ENCODE measurements at places on chromosomes 6 and 20. TPM values are rescaled to one million over a fixed set of nuclear protein-coding genes. Genes with fewer than 3 reads are reported as not detected.

DNA sequence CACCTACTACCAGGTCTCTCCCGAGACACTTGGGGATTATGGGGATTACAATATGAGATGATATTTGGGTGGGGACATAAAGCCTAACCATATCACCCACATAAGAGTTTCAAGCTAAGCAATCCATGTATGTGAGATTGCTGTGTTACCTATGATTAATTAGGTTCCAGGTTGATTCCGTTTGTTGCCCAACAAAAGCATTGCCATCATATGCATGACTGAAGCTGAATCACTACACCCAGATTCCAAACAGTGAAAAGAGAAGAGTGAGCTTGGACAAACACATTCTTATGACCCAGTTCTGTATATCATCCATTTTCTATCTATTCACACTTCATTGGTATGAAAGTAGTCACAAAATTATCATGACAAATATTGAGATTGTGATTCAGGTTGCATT, 952.5 kb upstream of the MAN1A1 start:
- no peaks in the 10 kb centered on the region for H3K27me3 ChIP-seq
- H3K4me1 ChIP-seq = no peaks in the 10 kb centered on the region
- H3K27ac ChIP-seq = no peak overlapping the region
- no peaks in the 10 kb centered on the region for H3K36me3 ChIP-seq

GRCh38 chr6:126640921-126641320, 301.0 kb downstream of the CENPW start:
- no peak overlapping the region for H3K27ac ChIP-seq
- no peaks in the 10 kb centered on the region for H3K27me3 ChIP-seq
- H3K4me3 ChIP-seq = no peak overlapping the region
- H3K36me3 ChIP-seq = no peaks in the 10 kb centered on the region
- no peaks in the 10 kb centered on the region for H3K4me1 ChIP-seq

DNA sequence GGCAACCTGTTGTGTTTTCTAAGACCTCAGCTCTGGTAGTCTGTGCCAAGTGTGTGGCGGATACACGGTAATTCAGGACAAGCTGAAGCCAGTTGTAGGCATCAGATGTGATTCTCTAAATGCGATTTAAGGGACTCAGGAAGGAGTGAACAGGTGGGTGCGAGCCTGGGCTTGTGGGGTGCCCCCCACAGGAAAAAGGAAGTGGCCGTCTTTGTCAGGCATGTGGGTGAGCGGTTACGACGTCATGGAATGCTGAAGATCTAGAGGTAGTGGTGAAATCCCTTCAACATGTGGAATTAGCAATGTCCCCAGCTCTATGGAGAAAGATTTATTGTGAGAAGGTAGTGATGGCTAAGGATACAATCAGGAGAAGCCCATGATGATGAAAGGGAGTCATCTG, 95.1 kb upstream of the EXOC2 start:
- no peaks in the 10 kb centered on the region for H3K4me1 ChIP-seq
- H3K4me3 ChIP-seq = no peak overlapping the region
- H3K27me3 ChIP-seq = peaks cover 3% of the 10 kb centered on the region
- H3K27ac ChIP-seq = no peak overlapping the region

- no peak overlapping the region for H3K27ac ChIP-seq
- no peaks in the 10 kb centered on the region for H3K27me3 ChIP-seq
- H3K4me1 ChIP-seq = no peaks in the 10 kb centered on the region
- H3K4me3 ChIP-seq = no peak overlapping the region
- DNase-seq = no peak
- no peaks in the 10 kb centered on the region for H3K36me3 ChIP-seq
These were observed 303.3 kb upstream of the OPRM1 start for GRCh38 chr6:153735761-153736160.

DNA sequence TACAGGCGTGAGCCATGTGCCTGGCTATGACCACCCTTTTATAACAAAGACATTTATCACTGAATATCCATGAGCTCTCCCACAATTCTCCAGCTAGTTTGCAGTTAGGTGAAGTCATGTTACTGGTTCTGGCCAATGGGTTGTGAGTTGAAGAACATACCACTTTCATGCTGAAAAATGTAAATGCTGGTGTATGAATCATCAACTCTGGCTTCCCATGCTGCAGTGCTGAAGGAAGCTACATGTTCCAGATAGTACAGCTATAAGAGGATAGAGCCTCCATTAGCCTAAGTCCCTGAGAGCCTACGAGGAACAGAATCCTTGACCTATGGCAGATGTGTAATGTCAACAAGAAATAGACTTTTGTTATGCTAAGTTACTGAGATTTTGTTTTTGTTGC, 180.4 kb downstream of the BTBD9 start:
- H3K27me3 ChIP-seq = no peaks in the 10 kb centered on the region
- H3K27ac ChIP-seq = no peak overlapping the region
- H3K36me3 ChIP-seq = no peaks in the 10 kb centered on the region
- H3K4me1 ChIP-seq = no peaks in the 10 kb centered on the region
- no peak for DNase-seq

- no peak overlapping the region for H3K27ac ChIP-seq
- no peak for DNase-seq
- no peaks in the 10 kb centered on the region for H3K36me3 ChIP-seq
- peak overlapping the region; percentile 94 for H3K4me3 ChIP-seq
- H3K27me3 ChIP-seq = peaks cover 50% of the 10 kb centered on the region
- peaks cover 45% of the 10 kb centered on the region for H3K4me1 ChIP-seq
These were observed 3.4 kb upstream of the HEY2 start for GRCh38 chr6:125746019-125746414.

DNA sequence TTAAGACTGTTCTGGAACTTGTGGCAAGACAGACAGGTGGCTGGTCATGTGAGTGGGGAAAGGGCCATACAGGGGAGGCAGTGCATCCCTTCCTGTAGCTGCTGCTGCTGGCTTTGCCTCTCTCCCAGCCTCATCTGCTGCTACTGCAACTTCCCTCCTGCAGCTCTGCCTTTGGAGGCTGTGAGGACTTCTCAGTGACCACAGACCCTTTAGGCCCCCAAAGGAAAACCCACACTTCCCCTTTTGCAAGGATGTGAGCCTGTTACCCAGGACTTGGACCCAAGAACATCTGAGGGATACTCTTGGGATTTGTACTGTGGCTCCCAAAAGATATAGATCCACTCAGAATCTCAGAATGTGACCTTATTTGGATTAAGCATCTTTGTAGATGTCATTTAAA, 91.0 kb downstream of the TMEM170B start:
- no peak for DNase-seq
- peaks cover 2% of the 10 kb centered on the region for H3K27me3 ChIP-seq
- no peak overlapping the region for H3K27ac ChIP-seq
- H3K4me1 ChIP-seq = no peaks in the 10 kb centered on the region

GRCh38 chr20:23165964-23166363, 79.8 kb upstream of the CD93 start:
- H3K27me3 ChIP-seq = no peaks in the 10 kb centered on the region
- H3K4me3 ChIP-seq = no peak overlapping the region
- no peaks in the 10 kb centered on the region for H3K4me1 ChIP-seq
- no peaks in the 10 kb centered on the region for H3K36me3 ChIP-seq

- H3K27ac ChIP-seq = no peak overlapping the region
- H3K4me1 ChIP-seq = no peaks in the 10 kb centered on the region
These were observed 78.0 kb upstream of the SMIM8 start for GRCh38 chr6:87244380-87244779.

DNA sequence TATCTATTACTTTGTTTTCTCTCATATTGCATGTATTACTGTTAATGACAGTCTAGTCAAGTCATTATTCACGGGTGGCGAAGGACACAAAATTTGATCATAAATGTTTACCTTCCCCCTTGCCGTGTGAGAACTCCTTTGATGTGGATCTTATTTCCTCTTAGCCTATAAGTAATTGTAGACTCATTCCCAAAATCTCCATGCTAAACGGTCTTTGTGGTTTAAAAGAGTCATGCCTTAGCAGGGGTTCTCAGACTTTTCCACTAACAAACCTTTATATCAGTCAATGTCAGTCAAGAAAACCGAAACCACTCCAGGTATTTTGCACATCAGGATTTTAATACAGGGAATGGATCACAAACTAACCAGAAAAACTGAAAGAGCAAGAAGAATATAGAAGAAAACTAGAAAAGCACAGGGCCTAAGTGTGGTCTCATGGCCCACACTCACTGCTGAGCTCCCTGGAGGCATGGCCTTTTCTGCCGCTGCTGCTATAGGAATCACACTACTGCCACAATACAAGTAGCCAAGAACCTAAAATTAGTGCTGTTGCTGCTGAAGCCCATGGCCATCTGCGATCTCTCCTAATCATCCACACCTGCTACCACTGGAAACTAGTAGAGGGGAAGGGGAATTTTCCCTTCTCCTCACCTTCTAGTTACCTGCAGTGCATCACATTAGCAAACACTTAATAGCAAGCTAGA, 186.0 kb upstream of the POU3F2 start:
- H3K27me3 ChIP-seq = no peaks in the 10 kb centered on the region
- no peak overlapping the region for H3K27ac ChIP-seq
- no peak for DNase-seq
- H3K4me1 ChIP-seq = no peaks in the 10 kb centered on the region
- H3K4me3 ChIP-seq = no peak overlapping the region

DNA sequence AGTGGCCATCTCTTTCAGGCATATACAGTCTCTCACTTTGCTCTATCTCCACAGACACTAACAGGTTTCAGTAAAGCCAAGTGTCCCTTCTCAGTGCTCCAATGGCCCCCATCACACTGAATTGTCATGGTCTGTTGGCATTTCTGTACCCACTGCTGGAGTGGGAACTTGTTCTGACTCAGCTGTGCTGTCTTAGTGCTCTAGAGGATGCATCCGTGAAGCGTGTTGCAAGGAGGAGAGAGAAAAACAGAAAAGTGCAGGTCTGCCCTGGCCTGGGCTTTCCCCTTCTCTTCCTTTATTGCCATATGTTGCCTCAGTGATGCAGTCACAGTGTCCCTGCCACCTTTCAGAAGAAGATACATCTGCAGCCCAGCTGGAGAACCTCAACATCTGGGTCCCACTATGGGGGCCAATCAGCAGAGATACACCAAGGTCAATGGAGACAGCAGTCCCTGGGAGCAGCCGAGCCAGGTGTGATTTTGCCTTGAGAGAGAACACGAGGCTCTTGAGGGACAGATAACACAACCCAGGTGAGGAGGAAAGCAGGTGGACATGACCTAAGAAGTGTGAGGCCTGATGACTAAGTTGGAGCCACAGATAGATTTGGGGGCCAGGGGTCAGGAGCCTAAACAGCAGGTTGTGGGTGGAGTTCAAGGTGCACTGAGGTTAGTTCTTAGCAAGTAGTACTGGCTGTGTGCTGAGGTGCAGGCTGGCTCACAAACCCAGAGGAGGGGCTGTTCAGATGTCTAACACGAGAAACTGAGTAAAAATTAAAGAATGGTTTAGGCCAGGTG, 5.6 kb upstream of the PLCG1 start:
- no peak overlapping the region for H3K27ac ChIP-seq
- no peaks in the 10 kb centered on the region for H3K27me3 ChIP-seq
- peaks cover 31% of the 10 kb centered on the region for H3K4me1 ChIP-seq
- DNase-seq = no peak
- no peak overlapping the region for H3K4me3 ChIP-seq
- H3K36me3 ChIP-seq = no peaks in the 10 kb centered on the region

DNA sequence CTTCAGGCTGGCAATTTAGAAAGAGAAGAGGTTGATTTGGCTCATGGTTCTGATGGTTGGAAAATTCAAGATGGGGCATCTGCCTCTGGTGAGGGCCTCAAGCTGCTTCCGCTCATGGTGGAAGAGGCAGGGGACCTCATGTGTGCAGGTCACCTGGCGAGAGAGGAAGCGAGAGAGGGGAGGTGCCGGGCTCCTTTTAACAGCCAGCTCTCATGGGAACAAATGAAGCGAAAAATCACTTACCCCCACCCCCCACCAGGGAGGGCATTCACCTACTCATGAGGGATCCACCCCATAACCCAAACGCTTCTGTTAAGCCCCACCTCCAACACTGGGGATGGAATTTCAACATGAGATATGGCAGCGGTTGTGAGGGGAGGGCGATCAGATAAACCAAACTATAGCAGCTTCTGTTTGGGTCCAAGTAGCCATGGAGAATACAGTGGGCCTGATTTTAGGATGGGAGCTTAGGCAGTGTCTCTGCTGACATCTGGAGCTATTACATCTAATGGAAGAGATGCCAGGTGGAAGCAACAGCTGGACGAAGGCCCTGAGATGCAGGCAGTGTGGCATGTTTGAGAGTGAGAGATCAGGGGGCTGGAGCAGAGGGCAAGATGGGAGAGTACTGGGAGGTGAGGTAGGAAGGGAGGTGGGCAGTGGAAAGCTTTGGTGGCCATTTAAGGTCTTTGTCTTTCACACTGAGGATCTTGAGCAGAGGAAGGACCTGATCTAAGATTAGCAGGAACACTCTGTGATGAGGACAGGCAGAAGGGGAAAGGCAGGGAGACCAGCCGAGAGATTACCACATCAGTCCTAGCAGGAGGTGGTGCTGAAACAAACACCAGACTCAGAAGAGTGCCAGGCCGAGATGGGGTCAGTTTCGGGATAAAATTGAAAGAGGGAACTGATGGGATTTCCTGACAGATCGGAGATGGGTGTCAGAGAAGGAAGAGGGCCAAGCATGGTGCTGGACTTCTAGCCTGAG, 161.8 kb downstream of the NFATC2 start:
- no peak overlapping the region for H3K4me3 ChIP-seq
- H3K4me1 ChIP-seq = no peaks in the 10 kb centered on the region
- no peaks in the 10 kb centered on the region for H3K36me3 ChIP-seq
- DNase-seq = no peak
- no peaks in the 10 kb centered on the region for H3K27me3 ChIP-seq
- H3K27ac ChIP-seq = no peak overlapping the region

- H3K27me3 ChIP-seq = peaks cover 31% of the 10 kb centered on the region
- no peak overlapping the region for H3K27ac ChIP-seq
- no peaks in the 10 kb centered on the region for H3K36me3 ChIP-seq
- H3K4me3 ChIP-seq = no peak overlapping the region
- no peaks in the 10 kb centered on the region for H3K4me1 ChIP-seq
- no peak for DNase-seq
These were observed 24.9 kb downstream of the ZNF334 start for GRCh38 chr20:46488451-46488850.

DNA sequence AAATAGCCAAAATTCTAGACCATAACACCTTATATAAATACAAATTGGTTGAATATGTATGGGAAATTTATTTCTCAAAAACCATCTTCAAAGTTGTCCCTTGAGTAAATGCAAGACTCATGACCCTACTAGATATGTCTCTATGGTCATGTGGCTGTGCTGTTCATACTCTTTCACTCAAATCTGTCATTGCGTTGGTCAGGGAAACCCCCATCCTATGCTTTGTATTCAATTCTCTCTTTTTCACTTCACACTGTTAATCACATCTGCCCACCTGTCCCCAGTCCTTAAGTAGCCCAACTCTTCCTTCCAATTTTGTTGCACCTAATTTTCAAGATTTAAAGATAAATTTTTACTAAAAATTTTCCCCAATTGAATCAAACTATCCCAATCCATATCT, 51.0 kb downstream of the RPS12 start:
- DNase-seq = no peak
- H3K27ac ChIP-seq = no peak overlapping the region
- H3K36me3 ChIP-seq = no peaks in the 10 kb centered on the region

The PACSIN1 gene
- total RNA-seq = 1.7 TPM

The FAM83C gene
- total RNA-seq = not detected

The PDRG1 gene
- 10.3 TPM for total RNA-seq

The DNMT3B gene
- total RNA-seq = 0.47 TPM

The IPCEF1 gene
- total RNA-seq = 160 TPM

The BPI gene
- not detected for total RNA-seq

The NOX3 gene
- total RNA-seq = not detected

Measured in CD4-positive, CD25-positive, alpha-beta regulatory T cell (primary cell).